ENCODE measurements at places on chromosomes 7 and 10. TPM values are rescaled to one million over a fixed set of nuclear protein-coding genes. Genes with fewer than 3 reads are reported as not detected.

GRCh38 chr7:91193141-91193540, 71.1 kb upstream of the FZD1 start:
- DNase-seq = no peak

DNA sequence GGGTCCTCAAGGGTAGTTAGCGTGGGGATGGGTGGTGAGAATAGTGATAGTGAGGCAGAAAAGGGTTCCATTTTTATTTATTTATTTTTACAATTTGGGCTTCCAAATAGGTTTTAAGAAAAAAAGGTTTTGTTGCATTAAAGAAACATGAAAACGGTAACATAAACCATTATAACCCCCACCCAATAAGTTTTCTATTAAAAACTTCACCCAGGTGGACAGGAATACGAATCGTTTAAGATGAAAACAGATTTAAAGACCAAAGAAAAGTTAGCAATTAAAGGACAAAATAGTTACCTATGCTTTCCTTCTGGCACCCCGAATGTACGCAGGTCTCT, 78.7 kb downstream of the ZFAND4 start:
- DNase-seq = no peak

GRCh38 chr10:84004221-84004620, 135.1 kb upstream of the GHITM start:
- no peak for DNase-seq

GRCh38 chr7:50940621-50941020, 157.9 kb upstream of the GRB10 start:
- DNase-seq = no peak

- DNase-seq = no peak
These were observed 260.6 kb downstream of the MAD1L1 start for GRCh38 chr7:1971946-1972654.

GRCh38 chr7:47350425-47350824, 231.5 kb downstream of the TNS3 start:
- no peak for DNase-seq

GRCh38 chr10:77214799-77215198, 422.8 kb downstream of the KCNMA1 start:
- DNase-seq = no peak

DNA sequence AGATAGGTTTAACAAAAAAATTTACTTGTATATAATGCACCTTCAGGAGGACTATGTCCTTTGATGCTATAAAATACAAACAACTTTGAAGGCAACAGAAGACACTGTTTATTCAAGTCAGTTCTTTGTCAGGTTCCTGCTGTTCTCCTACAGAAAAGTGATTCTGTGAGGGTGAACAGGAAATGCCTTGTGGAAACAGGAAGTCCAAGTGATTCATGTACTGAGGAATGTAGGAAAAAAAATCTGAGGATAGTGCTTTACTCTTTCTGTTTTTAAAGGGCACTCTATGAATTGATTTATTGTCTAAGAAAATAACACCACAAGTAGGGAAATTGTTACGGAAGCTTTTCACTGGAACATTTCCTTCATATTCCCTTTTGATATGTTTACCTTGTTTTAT, 171.9 kb downstream of the HDAC9 start:
- no peak for DNase-seq

The KCP gene
- 0.25 TPM for total RNA-seq

The NUDT1 gene
- 9.7 TPM for total RNA-seq

The HOXA2 gene
- total RNA-seq = not detected
